NCI-H460 (cell line): ENCODE measurements at places on chromosomes 4 and X.

DNA sequence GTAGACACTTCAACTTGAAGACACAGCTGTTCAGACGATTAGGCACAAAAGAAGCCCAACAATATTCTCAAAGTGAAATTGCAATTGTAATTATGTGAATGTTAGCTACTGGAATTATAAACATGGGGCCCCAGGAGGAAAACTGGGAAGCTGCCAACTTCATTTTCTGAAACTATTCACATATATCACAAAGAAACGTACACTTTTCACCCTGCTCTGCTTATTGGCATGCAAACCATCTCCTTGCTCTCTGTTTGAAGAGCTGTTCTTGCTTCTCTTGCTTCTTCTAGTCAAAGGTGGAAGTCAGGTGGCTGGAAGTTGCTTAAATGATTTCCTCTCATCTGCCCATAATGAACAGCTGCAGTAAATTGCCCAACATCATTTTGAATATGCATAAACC, 320.1 kb downstream of the CFAP299 start:
- no peak for DNase-seq

DNA sequence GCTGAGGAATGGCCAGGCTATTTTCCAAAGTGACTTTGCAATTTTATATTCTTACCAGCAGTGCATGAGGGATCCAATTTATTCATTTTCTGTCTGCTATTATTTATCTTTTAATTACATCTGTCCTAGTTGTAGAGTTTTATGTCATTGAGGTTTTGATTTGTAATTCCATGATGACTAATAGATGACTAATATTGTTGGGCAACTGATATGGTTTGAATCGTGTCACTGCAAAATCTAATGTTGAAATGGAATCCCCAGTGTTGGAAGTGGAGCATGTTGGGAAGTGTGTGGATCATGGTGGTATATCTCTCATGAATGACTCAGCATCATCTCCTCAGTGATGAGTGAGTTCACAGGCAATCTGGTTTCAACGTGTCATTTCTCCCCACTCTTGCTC, 201.5 kb downstream of the TBX22 start:
- DNase-seq: peak; percentile 36

DNA sequence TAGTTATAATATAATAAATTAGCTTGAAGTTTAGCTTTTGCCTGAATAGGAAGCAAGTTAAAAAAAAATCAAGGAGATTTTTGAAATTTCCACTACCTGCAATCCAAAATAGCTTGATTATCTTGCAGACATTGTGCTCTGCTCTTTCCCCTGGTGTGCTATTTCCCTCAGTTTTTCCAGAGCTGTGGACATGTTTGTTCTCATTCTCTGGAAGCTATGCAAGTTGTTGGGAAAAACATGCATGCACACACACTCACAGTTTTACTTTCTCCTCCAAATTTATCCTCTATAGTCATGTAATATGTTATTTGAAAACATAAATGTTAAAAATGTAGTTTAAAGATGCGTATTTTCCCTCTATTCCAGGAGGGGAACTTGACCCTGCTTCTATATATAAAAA, 225.8 kb upstream of the ARSJ start:
- DNase-seq: no peak

DNA sequence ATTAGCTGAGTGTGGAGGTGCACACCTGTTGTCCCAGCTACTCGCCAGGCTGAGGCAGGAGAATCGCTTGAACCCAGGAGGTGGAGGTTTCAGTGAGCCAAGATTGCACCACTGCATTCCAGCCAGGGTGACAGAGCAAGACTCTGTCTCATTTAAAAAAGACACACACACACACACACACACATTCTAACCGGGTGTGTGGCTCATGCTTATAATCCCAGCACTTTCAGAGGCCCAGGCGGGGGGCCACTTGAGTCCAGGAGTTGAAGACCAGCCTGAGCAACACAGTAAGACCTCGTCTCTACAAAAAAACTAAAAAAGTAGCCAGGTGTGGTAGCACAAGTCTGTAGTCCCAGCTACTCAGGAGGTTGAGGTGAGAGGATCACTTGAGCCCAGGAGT, 152.3 kb downstream of the LRBA start:
- DNase-seq: no peak

DNA sequence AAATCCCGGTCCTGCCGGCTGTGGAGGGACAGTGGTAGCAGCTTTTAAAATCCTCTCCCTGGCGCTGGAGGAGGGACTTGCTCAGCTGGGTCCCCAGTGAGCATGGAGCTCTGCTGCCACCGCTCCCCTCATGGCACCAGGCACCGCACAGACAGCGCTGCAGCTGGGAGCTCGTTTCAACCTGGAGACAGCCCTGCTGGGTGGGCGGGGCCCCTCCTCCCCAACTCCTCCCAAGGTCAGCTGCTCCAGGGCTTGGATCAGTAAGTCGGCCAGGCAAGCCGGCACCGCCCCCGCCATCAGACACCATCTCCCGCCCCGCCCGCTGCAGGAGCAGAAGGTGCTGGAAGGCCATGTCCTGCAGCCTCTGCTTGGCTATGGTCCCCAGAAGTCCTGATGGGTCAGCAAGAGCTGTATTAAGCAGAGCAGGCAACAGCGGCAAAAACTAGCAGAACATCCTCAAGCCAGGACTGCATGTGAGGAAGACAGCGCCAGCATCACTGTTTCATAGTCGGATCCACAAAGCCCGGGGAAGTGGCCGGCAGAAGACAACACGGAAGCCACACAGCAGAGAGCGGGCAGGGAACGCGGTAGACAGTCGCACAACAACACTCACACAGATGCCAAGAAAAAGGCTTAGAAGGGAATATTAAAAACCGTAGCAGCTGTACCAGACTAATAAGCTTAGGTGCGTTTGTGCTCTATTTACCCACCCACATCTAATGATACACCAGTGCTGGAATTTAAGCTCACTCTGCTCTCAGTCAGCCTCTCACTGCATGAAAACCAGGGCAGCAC, 16.2 kb downstream of the ZFYVE28 start:
- DNase-seq: no peak

DNA sequence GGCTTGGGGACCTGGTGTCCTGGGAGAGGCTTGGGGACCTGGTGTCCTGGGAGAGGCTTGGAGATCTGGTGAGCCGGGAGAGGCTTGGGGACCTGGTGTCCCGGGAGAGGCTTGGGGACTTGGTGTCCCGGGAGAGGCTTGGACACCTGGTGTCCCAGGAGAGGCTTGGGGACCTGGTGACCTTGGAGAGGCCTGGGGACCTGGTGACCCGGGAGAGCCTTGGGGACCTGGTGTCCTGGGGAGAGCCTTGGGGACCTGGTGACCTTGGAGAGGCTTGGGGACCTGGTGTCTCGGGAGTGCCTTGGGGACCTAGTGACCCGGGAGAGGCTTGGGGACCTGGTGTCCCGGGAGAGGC, 12.6 kb downstream of the SHOX start:
- DNase-seq: no peak

GRCh38 chr4:183362916-183363542, 40.8 kb upstream of the CLDN24 start:
- DNase-seq: no peak
